Naive thymus-derived CD4-positive, alpha-beta T cell (primary cell): ENCODE measurements at places on chromosomes 7 and 10. TPM values are rescaled to one million over a fixed set of nuclear protein-coding genes. Genes with fewer than 3 reads are reported as not detected.

CHRM2 gene
- total RNA-seq: not detected

OPN4 gene
- total RNA-seq: not detected

GRCh38 chr10:52729271-52730104 lies 43.1 kb downstream of the MBL2 start:
- no peaks in the 10 kb centered on the region for H3K27me3 ChIP-seq
- no peak for DNase-seq
- no peak overlapping the region for H3K27ac ChIP-seq
- H3K4me3 ChIP-seq: no peak overlapping the region

PPP1R17 gene
- total RNA-seq: 1.4 TPM

KCNH2 gene
- 3.6 TPM for total RNA-seq

GRCh38 chr10:69319841-69320316 lies 41.6 kb downstream of the HK1 start:
- no peaks in the 10 kb centered on the region for H3K36me3 ChIP-seq
- peak overlapping the region; percentile 85 for H3K4me3 ChIP-seq
- no peak for DNase-seq
- H3K4me1 ChIP-seq: peaks cover 26% of the 10 kb centered on the region
- no peaks in the 10 kb centered on the region for H3K27me3 ChIP-seq
- peak overlapping the region; percentile 90 for H3K27ac ChIP-seq

DNA sequence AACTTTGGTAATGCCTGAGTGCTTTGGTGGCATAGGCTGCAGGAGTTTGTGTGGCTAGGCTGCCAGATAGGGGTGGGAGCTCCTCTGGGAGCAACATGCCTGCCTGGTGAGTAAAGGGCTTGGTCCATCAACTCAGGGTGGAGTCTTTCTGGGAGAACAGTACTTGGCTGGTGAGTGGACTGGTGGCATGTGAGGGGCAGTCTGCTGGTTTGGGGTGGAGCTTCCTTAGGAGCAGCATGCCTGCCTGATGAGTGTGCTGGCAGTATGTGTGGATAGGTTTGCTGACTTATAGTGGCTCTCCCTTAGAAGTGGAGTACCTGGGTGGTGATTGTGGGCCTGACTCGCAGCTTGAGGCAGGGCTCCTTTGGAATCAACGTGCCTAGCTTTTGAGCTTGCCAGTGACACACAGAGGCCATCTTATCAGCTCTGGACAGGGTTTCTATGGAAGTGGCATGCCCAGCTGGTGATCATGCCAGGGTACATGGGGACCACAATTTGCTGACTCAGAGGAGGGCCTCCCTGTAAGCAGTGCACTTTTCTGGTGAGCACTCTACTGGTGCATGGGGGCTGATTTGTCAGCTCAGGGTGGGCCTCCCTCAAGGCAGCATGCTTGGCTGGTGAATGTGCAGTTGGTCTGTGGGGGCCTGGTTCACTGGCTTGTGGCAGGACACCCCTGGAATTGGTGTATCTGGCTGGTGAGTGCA lies 35.0 kb upstream of the SRI start:
- no peaks in the 10 kb centered on the region for H3K4me1 ChIP-seq
- DNase-seq: no peak
- no peak overlapping the region for H3K4me3 ChIP-seq
- no peaks in the 10 kb centered on the region for H3K36me3 ChIP-seq
- no peak overlapping the region for H3K27ac ChIP-seq
